ENCODE measurements at places on chromosomes 13 and 19. TPM values are rescaled to one million over a fixed set of nuclear protein-coding genes. Genes with fewer than 3 reads are reported as not detected.

Gene HRC
- 0.32 TPM for total RNA-seq

Gene GPR18
- total RNA-seq, result not detected

Gene ZNF71
- total RNA-seq, result 9.4 TPM

Gene TINCR
- total RNA-seq, result under 0.01 TPM

Gene WDR87
- not detected for total RNA-seq

Gene KLK15
- total RNA-seq, result not detected

Gene COX6B2
- total RNA-seq, result not detected

Gene PNMA8B
- 0.97 TPM for total RNA-seq

Gene GRIN2D
- total RNA-seq, result 1.3 TPM

Gene OSCAR
- total RNA-seq, result 0.49 TPM

Gene CNFN
- total RNA-seq, result not detected

Gene ZNF470
- total RNA-seq, result 4.9 TPM

Gene PLD3
- total RNA-seq, result 374 TPM

Gene WASF3
- 13.4 TPM for total RNA-seq

Gene ZNF541
- 1.1 TPM for total RNA-seq

Gene TNFSF13B
- 0.72 TPM for total RNA-seq

Gene DACT3
- total RNA-seq, result 7.8 TPM

Gene MBD3L2
- total RNA-seq, result not detected

Gene SHISA7
- not detected for total RNA-seq
